ENCODE measurements at places on chromosomes 4 and X.

- no peak for DNase-seq
These were observed 2506.6 kb downstream of the ARAP2 start for GRCh38 chr4:33737726-33738125.

DNA sequence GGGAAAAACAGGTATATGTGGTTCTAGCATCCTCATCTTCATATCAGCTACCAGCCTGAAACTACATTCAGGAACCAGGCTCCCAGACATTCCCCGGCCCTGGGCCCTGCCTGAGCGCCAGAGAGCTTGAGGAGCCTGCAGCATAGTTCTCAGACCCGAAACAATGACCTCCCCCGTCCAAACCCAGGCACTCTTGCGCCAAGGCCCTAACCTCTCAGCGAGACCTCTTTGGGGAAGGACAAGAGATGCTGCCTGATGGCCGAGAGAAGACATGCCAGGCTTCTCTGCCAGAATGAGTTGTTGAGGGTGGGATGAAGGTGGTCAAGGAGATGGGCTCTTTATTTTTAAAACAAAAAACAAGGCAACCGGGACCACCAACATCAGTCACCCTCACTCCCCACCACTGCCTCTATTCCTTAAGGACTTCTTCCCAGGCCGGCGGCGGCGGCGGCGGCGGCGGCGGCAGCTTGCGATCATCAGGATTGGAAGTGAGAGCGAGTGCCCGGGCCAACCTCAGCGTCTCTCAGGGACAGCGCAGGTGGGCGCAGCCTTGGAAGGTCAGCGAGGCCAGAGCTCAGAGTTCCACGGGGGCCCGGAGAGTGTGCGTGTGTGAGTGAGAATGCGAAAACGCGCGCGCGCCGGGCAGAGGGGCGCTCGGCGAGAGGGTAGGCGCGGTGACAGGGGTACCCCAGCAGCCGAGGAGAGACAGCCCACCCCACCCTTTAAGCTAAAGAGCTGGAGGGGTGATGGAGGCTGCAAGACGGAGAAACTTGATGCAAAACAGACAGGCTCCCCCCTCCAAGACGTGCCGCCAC is 601 bp downstream of the INPP4B start:
- no peak for DNase-seq

DNA sequence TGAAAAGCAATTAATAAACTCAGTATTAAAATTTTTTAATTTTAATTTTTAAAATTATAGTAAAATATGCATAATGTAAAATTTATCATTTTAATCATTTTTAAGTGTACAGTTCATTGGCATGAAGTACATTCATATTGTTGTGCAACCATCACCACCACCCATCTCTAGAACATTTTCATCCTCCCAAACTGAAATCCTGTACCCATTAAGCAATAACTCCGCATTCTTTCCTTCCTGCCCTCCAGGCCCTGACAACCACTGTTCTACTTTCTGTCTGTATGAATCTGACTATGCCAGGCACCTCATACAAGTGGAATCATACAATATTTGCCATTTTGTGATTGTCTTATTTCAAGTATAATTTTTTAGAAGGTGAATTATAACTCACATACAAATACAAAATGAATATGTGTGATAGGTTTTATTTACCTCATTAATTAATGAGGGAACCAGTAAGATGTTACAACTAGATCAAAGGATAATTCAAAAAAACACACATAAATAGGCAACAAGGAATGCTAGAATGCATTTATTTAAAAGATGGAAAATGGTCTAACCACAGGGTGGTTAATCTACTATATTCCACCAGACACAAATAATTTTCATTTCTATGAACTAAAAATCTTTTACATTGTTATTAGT is 13.1 kb upstream of the AFF1 start:
- DNase-seq: peak; percentile 89

- peak; percentile 53 for DNase-seq
These were observed 28.1 kb downstream of the SLC25A43 start for GRCh38 chrX:119427024-119427794.

- peak; percentile 25 for DNase-seq
These were observed 28.4 kb downstream of the PLS3 start for GRCh38 chrX:115589419-115589818.

GRCh38 chrX:70422851-70423341 is at the start of gene GDPD2:
GDPD2 (plus strand) TSS chrX:70423314; CDS start chrX:70424985, 1,671 bp downstream.
- peak; percentile 25 for DNase-seq

GRCh38 chrX:29762006-29762405 is 453.4 kb upstream of the MAGEB2 start:
- no peak for DNase-seq

DNA sequence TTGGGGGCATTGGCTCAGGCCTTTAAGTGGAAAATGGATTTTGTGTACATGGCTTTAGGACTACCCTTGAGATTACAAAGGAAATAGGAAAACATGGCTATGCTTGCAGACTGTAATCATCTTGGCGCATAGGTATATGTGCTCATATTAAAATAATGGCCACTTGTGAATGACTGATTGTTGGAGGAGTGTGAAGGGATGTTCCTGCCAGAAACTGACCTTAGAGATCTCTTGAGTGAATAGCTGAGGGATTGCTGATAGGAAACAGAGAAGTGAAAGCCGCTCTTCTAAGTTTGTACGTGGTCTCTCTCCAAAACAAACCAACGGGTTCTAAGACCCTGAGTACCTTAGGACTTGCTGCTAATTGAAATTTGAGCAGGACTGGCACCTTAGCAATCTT is 186.0 kb downstream of the MGST2 start:
- DNase-seq: no peak

- no peak for DNase-seq
These were observed 36.5 kb downstream of the PTPN13 start for GRCh38 chr4:86630629-86631028.

DNA sequence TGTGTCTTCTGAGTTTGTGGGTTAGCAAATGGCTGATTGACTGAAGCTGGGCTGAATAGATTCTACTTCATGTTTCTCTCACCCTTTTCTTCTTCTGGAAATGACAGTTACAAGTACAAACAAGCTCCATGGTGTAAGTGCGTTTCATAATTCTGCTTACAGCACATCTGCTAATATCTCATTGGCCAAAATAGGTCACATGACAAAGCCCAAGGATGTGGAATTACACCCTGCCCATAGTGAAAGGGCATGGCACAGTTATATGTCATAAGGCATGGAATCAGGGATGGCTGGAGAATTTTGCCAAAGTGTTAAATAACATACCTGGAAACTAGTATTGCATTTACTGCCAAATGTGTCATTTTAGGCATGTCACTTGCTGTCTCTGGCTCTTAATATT is 327.2 kb downstream of the NKX6-1 start:
- peak; percentile 52 for DNase-seq

- DNase-seq: peak; percentile 27
These were observed at the start of gene GDI1 for GRCh38 chrX:154436983-154437752. GDI1 (plus strand) TSS chrX:154437154; CDS start chrX:154437255, 101 bp downstream.

DNA sequence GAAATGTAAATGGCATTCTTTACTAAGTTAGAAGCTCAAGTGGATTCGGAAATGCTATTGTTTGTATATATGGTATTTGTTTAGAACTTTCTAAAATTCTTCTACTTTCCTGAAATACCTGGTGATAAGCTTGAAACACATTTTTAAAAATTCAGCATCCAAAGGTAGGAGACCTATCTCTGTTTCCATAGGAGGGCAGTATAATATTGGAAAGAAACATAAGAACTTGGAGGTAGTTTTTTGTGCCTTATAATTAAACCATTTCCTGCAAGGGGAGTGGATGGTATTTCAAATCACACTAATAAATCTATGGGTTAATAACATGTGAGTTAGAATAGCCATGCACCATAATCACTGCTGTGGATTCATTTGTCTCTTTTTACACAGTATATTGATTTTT is 217.4 kb upstream of the AADAT start:
- no peak for DNase-seq

- DNase-seq: no peak
These were observed 1383.3 kb upstream of the PCDH7 start for GRCh38 chr4:29336861-29337260.

- no peak for DNase-seq
These were observed 27.7 kb downstream of the MANBA start for GRCh38 chr4:102733084-102733483.

DNA sequence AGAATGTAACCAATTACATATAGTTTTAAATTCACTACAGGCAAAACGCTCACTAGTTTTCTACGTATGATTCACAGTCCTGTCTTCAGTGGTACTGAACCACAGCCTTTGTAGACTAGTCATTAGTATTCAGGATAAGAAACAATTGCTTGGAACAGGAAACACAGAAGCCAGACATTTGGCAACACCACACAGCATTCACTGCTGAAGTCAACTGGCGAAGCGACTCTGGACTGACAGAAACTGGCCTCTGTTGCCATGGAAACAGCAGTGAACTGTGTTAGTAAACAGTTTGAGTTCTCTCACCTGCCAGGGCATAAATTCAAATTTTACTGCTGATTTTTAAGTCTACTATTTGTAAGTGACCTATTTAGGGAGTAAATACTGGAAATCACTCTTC is 57.6 kb downstream of the MAPK10 start:
- peak; percentile 8 for DNase-seq

DNA sequence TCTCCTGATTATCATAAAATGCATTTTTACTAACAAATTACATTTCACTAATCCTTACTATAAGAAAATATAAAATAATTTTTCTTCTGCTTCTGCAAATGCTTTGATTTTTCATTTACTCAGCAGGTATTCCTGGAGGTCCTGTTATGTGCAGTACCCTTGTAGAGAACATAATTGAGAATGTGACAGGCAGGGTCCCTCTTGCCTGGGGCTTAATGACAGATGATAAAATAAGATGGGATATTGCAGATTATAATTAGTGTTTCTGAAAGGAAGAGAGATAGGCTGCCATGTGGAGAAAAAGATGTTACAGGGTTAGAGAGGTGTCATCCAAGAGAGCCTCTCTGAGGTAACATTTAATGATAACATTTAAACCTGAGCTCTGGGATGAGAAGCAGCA is 128.9 kb downstream of the MAD2L1 start:
- DNase-seq: no peak

- no peak for DNase-seq
These were observed 672.1 kb upstream of the SLIT2 start for GRCh38 chr4:19579608-19580007.

GRCh38 chrX:46573892-46574773 is 568 bp downstream of the CHST7 start:
- peak; percentile 47 for DNase-seq

GRCh38 chr4:107035819-107036583 is at the start of gene DKK2:
DKK2 (minus strand) TSS chr4:107036313; CDS start chr4:107035591, 722 bp downstream.
- DNase-seq: peak; percentile 65

- peak; percentile 34 for DNase-seq
These were observed 490 bp downstream of the RWDD4 start for GRCh38 chr4:183658362-183659028.

DNA sequence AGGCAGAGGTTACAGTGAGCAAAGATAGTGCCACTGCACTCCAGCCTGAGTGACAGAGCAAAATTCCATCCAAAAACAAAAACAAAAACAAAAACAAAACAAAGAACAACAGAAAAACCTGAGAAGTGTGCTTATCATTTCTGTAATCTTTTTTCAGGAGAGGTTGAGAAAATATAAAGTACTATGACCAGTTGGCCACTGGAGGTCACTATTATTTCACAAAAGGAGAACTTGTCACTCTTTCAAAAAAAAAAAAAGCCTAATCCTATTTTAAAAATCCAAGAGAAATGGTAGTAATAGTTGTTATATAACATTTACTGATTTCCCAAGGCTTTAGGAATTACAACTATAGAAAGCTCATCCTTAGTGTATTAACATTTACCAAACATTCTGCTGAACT is 24.9 kb upstream of the RNF150 start:
- DNase-seq: peak; percentile 62

DNA sequence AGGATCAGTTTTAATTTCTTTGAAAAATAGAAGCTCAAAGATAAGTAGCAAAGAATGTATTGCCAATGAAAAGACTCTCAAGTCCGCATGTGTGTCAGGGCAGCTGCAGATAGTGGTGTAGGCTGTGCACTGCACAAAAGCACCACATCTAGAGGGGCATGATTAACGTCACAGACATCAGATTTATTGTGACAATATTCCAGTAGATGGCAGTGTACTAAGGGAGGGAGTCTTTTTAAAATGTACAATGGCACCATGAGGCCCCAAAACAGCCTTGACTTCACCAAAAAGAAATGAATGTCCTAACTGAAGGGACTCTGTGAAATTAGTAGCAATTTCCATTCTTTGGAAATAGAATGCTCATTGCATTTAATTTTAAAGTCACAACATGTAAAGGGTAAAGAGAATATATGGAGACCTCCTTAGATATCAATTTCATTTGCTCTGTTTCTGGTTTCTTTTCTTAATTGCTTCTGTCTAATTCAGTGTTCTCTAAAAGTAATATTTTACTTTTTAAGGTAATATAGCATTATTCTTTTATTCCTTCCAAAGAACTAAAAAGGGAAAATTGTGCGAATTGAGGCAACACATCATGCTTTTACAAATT is 98.4 kb downstream of the ZNF827 start:
- peak; percentile 57 for DNase-seq

GRCh38 chrX:100720301-100720700 is 11.6 kb downstream of the SYTL4 start:
- DNase-seq: no peak

- DNase-seq: no peak
These were observed 89.0 kb upstream of the GC start for GRCh38 chr4:71872767-71873415.

GRCh38 chr4:1991087-1991486 is 17.7 kb downstream of the NELFA start:
- no peak for DNase-seq

- DNase-seq: no peak
These were observed 472.1 kb downstream of the TMA16 start for GRCh38 chr4:163966612-163967011.

- no peak for DNase-seq
These were observed 286.0 kb upstream of the RASGEF1B start for GRCh38 chr4:81757691-81758090.

- DNase-seq: no peak
These were observed 38.6 kb upstream of the CEP135 start for GRCh38 chr4:55910140-55910539.

DNA sequence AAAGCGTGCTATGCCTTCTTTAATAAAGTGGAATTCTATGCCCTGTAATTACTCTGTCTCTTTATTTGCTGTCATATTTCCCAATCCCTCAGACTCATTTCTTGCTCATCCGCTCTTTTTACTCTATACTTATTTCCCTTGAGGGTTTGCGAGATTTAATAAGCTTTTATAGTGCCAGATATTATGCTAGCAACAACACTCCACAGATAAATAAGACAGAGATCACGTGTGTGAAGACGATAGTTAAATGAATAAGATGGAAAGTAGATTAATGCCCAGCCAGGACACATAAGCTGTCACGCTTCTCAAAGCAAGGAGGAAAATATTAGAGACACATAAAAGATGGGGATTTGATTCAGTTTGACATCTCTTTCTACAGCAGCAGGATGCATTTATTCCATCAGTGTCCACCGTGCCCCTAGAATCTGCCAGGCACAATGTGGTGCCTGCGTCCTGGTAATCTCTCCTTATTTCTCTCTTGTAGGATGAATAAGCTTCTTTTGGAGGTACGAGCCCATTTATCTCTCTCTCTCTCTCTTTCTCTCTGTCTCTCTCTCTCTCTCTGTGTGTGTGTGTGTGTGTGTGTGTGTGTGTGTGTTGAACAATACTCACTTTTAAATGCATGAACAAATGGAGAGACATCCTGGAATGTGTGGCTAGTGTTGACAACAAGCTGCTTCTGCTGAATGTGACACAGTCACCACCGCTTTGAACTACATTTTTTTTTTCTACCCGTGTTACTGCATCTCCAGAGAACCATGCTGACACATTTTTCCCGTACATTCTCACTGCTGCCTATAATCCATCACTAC is 48.2 kb downstream of the TMEM156 start:
- DNase-seq: peak; percentile 34
